Activated naive CD8-positive, alpha-beta T cell treated with anti-CD3 and anti-CD28 coated beads, Interleukin-2, amount 10 ng/mL, durations not matched to agents 7 days and 5 days (primary cell): ENCODE measurements at places on chromosomes 11 and 22. TPM values are rescaled to one million over a fixed set of nuclear protein-coding genes. Genes with fewer than 3 reads are reported as not detected.

- no peak overlapping the region for H3K27ac ChIP-seq
- peaks cover 22% of the 10 kb centered on the region for H3K4me1 ChIP-seq
- peak overlapping the region; percentile 55 for H3K4me3 ChIP-seq
- no peaks in the 10 kb centered on the region for H3K36me3 ChIP-seq
- peaks cover 2% of the 10 kb centered on the region for H3K27me3 ChIP-seq
- DNase-seq = no peak
These were observed 35.4 kb downstream of the MCHR1 start for GRCh38 chr22:40714499-40715337.

DNA sequence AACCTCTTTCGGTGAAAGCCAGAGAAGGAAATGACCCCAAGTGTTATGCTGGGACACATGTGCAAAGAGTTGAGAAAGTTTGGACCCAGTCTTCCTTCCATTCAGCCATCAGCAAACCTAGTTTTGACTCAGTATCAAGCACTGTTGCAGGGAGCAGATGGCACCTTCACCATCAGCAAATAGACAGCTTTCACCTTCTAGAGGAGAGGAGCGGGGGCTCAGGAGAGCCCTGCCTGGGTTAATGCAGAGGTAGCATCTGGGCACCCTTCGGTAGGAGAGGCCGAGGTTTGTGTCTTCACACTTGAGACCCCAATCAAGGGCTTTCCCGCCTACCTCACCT, 16.2 kb upstream of the MFRP start:
- H3K4me3 ChIP-seq = no peak overlapping the region
- H3K36me3 ChIP-seq = no peaks in the 10 kb centered on the region
- peaks cover 50% of the 10 kb centered on the region for H3K27me3 ChIP-seq
- no peak for DNase-seq
- no peak overlapping the region for H3K27ac ChIP-seq

GRCh38 chr11:94472916-94473799, 20.5 kb downstream of the MRE11 start:
- peaks cover 22% of the 10 kb centered on the region for H3K4me1 ChIP-seq
- H3K27me3 ChIP-seq = no peaks in the 10 kb centered on the region
- no peak for DNase-seq
- H3K36me3 ChIP-seq = peaks cover 38% of the 10 kb centered on the region
- peak overlapping the region; percentile 62 for H3K4me3 ChIP-seq

DNA sequence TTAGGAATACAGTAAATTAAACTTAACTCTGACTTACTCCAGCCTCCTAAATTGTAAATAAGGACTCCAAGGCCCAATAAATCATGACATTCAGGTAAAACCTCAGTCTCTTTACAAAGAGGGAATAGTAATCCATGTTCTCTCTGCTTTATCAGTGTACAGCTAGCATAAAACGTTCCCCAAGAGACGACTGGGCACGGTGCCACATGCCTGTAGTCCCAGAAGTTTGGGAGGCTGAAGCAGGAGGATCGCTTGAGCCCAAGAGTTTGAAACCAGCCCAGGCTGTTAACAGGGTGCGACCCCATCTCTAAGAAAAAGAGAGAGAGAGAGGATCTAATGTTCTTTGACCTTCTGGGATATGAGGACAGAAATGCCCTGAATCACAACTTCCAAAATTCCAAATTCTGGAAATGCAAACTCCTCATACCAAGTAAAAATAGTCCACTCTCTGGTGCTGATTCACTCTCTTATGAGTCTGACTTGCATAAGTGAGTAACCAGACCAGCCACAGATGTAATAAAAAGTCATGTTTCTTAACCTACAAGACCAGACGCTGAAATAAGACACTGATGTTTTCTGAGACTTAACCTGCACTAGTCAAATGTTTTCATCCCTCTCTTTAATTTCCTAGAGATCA, 25.5 kb downstream of the NNMT start:
- H3K36me3 ChIP-seq = no peaks in the 10 kb centered on the region
- no peak overlapping the region for H3K4me3 ChIP-seq
- H3K27ac ChIP-seq = no peak overlapping the region
- H3K4me1 ChIP-seq = peaks cover 10% of the 10 kb centered on the region
- peaks cover 11% of the 10 kb centered on the region for H3K27me3 ChIP-seq

DNA sequence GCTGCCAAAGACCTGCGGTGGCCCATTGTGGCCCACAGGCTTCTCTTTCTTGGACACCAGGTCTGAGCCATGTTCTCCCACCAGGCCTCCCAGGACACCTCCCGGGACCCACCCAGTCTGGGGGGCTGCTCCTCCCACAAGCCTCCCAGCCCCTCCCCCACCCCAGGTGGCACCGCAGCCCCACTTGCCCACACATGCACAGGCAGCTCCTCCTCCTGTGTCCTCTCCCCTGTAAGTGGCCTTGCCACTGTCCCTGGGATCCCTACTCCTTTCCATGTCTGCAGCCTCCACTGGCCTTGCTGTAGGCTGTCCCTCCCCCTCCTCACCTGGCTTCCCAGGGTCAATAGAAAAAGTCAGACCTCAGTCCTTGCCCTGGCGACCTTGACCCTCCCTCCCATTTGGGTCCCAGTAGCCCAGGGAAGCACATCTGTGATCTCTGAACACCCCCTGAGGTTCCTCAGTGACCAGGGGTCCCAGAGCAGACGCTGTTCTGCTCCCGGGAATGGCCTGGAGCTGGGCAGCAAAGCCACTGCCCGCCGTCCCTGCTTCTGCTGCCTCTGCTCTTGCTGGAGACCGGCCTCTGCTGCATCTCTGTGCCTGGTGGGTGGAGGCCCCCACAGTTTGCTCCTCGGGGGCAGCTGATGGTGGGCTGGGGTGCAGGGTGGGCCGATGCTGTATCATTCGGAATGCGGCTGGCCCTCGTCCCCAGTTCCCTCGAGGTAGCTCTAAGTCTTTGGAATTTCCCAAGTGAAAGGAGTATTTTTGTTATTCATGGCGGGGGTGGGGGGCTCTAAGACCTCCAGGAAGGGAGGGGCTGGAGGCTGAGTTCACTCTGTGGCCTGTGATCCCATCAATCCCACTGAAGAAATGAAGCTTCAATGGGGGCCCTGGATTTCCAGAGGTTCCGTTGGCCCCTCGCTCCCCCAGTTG, 43.6 kb downstream of the ARHGAP8 start:
- no peaks in the 10 kb centered on the region for H3K36me3 ChIP-seq
- H3K4me3 ChIP-seq = no peak overlapping the region
- H3K27ac ChIP-seq = no peak overlapping the region
- H3K27me3 ChIP-seq = peaks cover 2% of the 10 kb centered on the region
- no peak for DNase-seq

Gene OVCH2
- total RNA-seq = not detected

Gene MS4A3
- total RNA-seq = not detected

Gene OR5B21
- total RNA-seq = 0.45 TPM
